ENCODE measurements at places on chromosomes 4 and X.

DNA sequence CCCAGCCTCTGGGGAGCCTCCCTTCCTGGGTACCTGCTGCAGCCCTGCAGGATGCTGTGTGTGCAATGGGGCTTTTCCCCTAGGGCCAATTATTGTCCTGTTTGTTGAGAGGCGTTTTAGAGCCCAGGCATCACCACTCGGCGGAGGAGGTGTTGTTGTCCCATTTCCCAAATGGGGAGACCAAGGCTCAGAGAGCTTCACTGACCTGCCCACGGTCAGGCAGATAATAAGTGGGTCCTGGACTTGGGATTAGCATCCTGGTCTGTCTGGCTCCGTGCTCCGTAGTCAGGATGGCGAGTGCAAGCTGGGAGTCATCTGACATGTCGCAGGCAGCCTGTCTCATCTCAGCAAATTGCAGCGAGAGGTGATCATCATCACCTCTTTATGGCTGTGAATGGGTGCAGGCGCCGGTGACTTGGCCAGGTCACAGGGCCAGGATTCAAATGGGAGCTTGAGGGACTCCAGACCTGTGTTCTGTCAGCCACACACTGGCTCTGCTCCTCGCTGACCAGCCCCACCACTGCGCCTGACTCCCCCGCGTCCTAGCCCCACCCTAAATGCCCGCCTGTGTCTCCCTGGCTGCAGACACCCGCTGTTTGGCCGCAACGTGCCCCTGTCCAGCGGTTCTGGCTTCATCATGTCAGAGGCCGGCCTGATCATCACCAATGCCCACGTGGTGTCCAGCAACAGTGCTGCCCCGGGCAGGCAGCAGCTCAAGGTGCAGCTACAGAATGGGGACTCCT, 16.6 kb downstream of the HTRA3 start:
- DNase-seq, result no peak

GRCh38 chrX:85375333-85375738, 4.1 kb downstream of the POF1B start:
- DNase-seq, result no peak

DNA sequence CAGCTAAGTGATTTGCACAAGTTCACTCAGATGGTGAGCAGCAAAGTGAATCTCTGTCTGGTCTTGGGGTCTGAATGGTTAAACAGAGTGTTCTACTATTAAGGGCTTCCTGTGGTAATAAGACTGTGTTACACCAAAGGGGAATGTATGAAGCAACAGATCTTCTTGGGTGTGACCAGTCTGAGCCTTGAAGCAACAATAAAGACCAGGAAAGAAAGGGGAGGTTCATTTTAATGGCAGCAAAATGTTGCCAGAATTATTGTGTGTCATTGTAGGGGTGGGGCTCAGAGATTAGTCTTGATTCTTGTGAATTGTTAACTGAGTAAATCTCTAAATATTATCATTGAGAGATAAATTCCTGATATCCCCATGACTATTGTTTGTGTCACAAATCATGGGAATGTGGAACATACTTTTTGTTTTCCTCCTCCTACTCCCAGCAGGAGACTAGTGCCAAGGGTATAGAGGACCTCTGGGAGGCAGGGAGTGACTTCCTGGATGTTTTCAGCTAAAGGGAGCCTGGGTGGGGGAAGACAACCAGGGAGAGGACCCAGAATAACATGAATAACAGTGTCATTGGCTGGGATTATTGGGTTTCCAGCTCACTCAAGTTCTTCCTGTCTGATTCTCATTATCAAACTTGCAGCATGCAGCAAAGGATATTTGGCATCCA, 141.4 kb upstream of the PAK3 start:
- DNase-seq, result no peak

DNA sequence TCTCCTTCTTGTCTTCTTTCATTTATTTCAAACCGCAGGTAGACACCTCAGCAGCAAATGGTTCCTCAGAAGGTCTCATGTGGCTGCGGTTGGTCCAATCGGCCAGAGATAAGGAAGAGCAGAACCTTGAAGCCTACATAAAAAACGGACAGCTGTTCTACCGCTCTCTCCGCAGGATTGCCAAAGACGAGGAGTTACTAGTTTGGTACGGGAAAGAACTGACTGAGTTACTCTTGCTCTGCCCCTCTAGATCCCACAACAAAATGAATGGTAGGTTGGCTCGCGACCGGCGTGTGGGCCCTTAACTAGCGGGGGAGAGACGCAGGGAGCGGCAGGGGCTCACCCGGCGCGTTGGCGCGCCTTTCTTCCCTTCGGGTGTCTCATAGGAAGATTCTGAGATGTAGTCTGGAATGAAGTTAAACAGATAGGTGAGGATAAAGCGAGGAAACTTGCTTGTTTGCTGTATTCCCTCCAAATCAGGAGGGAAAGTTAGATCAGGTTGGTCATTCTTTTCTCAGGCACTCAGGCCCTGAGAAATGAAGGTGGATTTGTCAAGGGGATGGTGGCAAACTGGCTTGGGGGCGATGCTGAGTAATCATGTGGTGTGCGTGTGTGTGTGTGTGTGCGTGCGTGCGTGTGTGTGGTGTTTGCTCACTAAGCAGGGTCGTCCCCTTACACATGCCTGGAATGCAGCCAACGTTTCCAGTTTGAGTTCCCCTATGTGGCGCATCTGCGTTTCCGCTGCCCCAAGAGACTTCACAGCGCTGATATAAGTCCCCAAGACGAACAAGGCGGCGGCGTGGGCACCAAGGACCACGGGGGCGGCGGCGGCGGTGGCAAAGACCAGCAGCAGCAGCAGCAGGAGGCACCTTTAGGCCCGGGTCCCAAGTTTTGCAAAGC, 4.2 kb downstream of the PRDM8 start:
- peak; percentile 93 for DNase-seq

DNA sequence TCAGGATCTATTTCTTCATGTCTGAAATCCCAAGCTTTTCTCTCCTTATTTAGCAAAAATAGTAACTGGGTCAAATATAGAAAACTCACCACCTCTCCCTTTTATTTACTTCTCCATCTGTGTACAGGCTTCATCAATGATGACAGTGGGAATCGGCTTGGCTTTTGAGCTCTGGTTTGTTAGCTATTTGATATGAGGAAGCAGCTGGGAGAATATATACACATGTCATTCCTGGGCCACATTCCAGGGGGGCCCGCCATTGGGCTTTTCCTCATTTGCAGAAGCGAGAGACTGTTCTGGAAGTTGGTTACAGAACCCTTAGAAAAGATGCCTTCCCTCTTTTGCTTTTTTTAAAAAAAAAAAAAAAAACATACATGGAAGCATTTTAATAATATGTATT, 107.4 kb upstream of the F9 start:
- DNase-seq, result no peak

DNA sequence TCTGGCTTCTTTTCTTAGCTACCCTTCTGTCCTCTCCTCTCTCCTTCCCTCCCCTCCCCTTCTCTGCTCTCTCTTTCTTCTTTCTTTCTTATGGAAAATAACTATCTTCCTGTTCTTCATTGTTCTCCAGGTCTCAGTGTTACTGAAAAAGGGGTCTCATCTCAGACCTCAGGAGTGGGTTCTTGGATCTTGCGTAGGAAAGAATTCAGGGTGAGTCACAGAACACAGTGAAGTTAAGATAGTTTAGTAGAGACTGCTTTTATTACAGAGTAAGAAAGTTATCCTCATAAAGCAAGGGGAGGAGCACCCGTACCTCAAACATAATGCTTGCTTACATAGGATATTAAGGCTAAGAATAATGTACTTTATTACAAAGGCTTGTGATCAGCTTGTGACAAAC, 31.8 kb upstream of the CWH43 start:
- DNase-seq, result no peak

DNA sequence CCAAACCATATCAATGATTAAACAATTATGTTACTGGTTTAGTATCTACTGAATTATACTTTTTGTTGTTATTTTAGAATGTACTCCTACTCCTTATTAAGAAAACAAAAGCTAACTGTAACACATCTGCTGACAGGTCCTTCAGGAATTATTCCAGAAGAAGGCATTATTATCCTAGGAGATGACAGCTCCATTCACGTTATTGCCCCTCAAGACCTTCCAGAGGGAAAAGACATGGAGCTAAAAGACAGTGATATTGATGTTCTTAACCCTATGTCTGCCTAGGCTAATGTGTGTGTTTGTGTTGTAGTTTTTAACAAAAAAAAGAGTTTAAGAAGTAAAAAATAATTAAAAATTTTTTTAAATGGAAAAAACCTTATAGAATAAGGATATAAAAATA, 206.8 kb upstream of the KLHL4 start:
- DNase-seq, result no peak

- DNase-seq, result no peak
Observed at GRCh38 chr4:35325908-35326453, 918.3 kb downstream of the ARAP2 start.

GRCh38 chrX:22395372-22395771, 122.7 kb downstream of the CBLL2 start:
- DNase-seq, result peak; percentile 1

DNA sequence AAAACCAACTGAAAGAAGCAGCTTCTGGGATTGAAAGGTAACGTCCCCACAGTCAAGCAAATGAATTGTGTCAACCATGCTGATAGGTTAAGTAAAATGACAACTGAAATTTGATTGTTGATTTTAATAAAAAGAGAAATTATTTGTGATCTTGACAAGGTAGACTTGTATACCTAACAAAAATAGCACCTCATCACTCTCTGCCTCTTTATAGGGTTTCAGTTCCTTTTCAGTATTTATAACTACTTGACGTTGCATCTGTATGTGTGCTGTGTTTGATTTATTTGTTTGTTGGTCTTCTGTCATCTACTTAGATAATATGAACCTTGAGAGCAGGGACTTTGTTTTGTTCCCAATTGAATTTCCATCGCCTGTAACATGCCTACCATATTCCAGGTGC, 7.9 kb upstream of the PPP3CA start:
- no peak for DNase-seq

DNA sequence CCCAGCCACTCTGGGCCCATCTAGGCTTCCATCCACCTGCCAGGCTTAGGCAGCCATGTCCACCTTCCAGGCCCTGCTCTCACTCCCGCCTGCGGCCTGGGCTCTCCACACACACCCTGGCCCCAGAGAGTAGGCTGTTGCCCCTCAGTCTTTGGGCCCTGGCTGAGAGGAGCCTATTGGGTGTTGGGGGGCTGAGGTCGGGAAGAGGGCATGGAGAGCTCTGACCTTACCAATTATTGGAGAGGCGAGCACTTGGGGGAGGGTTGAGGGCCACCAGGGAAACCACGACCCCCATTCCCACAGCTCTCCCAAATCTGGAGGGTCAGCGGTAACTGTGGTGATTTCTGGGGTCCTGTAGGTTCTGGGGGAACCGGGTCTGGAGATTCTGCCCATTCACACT, 38.2 kb downstream of the HTRA3 start:
- no peak for DNase-seq
